ENCODE measurements at places on chromosomes 12 and 14.

GRCh38 chr12:51246254-51246853 is 7.7 kb downstream of the DAZAP2 start:
- peak; percentile 23 for DNase-seq

DNA sequence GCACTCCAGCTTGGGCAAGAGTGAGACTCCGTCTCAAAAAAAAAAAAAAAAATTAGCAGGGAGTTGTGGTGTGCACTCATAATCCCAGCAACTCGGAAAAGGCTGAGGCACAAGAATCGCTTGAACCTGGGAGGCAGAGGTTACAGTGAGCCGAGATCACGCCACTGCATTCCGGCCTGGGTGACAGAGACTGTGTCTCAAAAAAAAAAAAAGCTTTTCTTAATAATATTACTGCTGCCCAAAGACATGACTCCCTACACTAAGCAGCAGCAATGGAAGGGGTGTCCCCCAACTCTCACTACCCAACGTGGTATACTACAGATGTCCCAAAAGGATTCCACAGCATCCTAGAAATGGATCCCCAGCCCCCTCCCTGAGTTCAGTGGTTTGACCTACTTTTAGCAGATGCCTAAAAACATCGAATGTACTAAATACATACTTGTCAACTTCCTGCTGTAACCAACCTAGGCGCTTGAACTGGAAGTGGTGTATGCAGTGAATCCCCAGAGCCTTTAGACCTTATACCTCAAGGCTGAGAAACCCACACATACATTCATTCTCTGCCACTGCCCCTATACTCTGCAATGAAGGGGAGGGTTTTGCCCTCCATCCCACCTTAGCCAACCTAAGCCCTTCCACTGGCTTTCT is 8.5 kb upstream of the FKBP11 start:
- no peak for DNase-seq

DNA sequence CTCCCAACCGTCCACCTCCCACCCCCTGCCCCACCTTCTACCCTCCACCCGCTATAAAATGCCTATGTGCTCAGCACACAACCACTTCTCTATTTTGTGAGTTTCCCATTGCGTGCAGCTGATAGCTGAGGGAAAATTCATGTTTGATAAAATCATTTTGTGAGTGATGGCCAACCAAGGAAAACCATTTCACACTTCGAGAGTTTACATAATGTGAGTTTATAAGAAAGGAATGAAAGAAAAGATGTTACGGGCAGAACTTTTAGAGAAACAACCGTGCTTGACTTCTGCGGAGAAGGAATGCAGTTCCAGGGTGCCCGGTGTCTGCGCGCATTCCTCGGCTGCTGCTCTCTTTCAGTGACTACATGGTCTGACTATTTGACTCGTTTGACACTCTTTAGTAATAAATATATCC is 140.9 kb downstream of the EFCAB11 start:
- DNase-seq, result no peak

DNA sequence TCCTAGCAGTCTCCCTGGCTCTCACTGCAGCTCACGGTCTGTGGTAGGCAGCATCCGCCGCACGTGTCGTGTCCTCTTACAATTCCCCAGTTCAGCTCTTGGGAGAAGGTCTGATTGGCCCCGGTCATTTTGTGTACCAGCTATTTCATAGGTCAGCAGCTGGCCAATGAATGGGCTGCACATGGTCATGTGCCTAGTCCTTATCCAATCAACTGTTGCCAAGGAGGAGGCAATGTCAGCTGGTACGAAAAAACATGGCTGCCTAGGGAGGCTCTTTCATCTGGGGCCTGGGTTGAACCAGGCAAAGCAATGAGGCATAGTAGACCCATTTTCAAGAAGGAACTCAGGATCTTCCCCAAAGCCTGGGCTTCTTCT is 46.1 kb downstream of the RNFT2 start:
- DNase-seq, result no peak

GRCh38 chr12:25384893-25385248 is 134.1 kb upstream of the KRAS start:
- no peak for DNase-seq

DNA sequence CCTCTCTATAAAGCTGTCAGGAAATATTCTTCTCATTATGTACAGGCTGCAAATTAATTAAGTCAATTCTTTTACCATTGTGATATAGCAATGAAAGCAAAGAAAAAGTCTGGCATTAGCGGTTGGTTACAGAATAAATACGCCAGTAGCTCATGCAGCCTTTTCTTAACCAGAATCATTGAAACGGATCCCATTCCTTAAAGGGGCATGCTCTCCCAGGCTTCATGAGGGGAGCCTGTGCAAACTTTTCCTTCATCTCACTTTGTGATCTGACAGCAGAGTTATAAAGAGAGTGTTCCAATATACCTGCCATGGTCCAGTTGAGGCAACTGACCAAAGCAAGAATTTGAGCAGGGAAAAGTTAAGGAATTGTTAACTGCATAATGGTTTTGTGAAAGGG is 337.7 kb downstream of the EMP1 start:
- DNase-seq, result no peak

DNA sequence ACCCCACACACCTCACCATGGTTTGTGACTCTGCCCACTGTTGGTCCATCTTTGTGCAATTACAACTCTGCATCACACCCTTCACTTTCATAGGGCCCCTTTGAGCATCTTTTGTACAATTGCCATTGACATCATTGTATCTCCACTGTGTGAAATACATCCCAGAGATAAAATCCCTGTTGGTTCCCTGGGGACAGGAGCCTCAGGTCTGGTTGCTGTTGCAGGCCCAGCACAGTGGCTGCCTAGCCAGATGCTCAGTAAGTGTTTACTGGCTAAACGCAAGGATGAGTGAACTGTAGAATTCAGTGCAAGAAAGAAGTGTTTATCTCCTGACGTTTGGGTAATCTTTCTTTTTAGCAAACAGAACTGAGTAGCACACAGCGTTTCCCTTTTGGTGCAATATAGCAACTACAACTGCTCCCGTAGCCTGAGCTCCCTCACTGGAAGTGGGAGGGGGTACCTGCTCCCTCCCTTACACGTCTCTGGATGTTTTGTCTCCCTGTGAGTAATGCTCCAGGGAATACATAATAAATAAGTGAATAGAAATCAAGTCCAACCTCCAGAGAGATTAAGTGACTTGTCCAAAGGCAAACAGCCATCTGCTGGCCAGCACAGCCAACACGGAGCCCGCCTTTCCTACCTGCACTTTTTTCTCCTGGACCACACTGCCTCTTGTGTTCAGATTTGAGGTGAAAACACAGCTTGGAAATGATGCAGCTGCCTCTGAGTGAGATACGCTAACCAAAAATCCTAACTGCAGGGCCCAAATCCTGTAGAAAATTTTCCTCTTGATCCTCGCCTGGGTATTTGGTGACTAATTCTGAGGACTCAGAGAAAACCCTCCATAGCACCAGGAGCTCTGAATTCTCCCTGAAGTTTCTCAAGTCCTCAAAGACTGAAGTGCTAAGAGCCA is 27.4 kb downstream of the GALNT16 start:
- DNase-seq, result no peak

DNA sequence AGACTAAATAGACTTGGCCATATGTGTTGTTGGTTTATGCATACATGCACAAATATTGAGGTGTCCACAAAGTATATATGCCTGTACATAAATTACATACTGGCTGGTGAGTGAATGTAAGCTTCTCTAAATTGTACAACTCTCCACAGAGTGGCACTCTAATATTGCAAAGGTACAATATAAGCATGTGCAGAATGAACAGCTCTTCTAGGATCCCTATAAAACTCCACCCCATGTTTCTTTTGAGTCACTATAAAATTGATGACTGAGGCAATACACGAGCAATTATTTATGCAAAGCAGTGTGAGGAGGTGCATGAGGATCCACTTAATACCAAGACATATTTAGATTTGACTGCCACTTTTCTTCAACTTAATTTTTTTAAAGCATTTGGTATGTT is 172.2 kb downstream of the NAV3 start:
- DNase-seq, result no peak

GRCh38 chr12:53935383-53936341 is 3.0 kb upstream of the HOXC13 start:
- DNase-seq, result no peak

GRCh38 chr12:91364471-91365184 is 182.0 kb upstream of the DCN start:
- no peak for DNase-seq

DNA sequence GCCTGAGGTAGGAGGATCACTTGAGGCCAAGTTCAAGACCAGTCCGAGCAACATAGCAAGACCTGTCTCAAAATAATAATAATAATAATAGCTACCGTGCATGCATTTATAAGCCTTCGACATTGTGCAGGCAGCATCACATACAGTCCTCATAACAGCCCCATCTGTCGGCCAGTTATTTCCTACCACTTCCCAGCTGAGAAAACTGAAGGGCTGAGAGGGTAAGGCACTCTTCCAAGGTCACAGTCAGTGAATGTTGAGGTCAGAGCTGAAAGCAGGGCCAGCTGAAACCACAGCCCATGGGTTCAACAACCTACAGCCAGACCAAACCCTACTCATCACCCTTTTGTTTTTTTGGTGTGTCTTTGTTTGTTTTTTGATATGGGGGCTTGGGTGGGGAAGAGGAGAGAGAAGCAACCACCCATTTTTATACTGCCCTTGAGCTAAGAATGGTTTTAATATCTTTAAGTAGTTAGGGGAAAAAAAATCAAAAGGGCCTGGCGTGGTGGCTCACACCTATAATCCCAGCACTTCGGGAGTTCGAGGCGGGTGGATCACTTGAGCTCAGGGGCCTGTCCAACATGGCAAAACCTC is 16.8 kb upstream of the ITPK1 start:
- no peak for DNase-seq

- DNase-seq, result no peak
Observed at GRCh38 chr14:24339284-24340151, at the start of gene RIPK3. TSS of gene RIPK3 (minus strand) at chr14:24339991. CDS start at chr14:24339826, 165 bp downstream.

- no peak for DNase-seq
Observed at GRCh38 chr12:74890237-74890599, 319.4 kb downstream of the KCNC2 start.

DNA sequence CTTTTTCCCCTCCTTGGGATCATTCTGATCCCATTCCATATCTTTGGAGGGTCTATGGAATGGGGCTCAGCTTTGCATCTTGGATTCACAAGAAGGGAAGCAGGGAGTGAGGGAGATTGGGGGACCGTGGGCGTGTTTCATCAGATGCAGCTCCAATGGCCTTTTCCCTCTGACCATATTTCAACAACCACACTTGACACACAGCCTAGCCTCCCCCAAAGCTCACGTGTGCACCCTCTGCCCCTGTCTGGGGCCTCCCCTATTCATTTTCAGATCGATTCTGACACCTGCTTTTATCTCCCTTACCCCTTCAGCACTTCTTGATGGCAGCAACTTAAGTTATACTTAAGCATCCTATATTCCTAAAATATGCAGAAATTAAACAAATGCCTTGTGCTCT is 126.6 kb downstream of the CHST11 start:
- DNase-seq, result no peak

- DNase-seq, result no peak
Observed at GRCh38 chr12:112792301-112792700, 753 bp downstream of the RPH3A start.

- no peak for DNase-seq
Observed at GRCh38 chr12:58346032-58346632, 404.8 kb downstream of the ATP23 start.

DNA sequence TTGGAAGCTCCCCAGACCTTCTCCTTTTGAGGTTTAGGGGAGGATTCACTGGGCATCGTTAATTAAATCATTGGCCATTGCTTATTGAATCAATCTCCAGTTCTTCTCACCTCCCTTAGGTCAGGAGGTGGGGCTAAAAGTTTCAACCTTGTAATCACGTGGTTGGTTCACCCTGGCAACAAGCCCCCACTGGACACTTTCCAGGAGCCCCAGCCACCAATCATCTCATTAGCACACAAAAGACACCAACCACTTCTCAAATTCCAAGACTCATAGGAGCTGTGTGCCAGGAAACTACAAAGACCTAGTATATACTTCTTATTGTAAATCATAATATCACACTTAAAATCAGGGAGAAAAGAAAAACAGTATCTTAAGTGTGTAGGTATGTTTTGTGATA is 94.6 kb upstream of the PLEKHA5 start:
- no peak for DNase-seq

DNA sequence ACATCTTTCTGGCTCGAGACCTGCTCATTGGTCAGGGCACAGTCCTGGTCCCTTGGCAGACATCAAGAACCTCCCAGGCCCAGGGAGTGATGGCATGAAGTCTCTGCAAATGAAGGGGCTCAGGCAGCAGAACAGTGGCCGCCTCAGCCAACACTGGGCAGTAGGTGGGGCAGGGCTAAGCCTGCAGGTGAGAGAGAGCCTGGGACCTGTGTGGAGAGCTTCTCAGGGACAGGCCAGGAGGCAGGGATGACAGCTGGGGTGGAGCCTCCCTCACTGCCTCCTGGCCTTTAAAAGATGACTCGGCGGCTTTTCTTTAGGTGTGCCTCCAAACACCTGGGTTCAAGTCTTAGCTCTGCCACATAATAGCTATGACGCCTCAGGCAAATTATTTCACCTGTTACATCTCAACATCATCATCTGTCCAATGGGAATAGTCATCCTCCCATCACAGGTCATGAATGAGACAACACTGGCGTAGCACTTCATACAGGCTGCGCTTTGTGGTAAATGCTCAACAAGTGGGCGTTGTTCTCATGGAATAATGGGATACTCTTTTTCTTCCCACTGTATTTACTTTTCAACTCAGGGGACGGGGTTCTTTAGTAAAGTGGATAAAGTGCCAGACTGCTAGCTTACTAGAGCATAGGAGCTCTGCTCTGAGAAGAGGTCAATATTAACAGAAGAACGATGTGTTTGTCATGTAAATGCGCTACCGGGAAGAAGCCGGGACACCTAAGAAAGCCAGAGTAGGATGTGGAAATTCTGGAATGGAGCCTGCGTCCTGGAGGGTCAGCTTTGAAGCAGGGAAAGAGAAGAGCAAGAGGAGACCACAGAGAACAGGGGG is 277.4 kb downstream of the FOXN3 start:
- no peak for DNase-seq

DNA sequence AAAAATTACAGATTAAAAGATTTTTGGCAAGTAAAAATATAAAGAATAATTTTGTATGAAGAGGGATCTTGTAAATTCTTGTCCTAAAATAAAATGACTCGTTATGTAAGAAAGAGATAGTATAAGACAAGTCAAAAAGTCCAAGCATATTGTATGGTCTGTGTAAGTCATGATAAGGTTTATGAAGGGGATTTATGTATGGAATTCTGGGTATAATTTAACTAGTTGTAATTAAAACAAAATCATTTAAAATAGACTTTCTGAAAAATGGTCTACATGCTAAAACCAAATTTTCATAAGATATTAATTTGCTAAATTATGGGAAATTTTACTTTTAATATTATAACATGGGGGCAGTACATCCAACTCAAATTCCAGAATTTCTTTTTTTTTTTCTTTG is 17.6 kb upstream of the PEX5 start:
- no peak for DNase-seq

DNA sequence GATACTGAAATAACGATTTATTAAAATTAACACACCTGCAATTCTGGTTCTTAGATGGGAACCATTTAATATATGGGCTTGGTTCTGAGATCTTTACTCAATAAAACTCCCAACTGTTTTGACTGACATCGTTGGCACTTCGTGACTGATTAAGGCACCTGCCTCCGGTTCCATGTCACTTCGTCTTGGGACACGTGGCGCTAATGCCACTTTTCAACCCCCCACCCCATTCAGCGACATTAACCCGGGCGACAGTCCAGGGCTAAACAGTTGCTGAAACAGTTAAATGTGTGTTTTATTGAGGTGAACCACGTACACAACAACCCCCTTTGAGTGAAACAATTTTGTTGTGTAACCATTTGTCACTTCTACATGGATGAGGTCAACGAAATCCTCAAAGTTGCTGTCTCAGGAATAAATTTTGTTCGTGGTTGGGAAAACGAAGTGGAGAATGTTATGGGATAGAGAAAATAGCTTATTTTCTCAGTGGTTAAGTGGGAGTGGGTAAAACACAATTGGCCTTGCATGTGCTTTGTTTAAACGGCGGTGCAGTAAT is 9.9 kb upstream of the SLC38A2 start:
- no peak for DNase-seq
